ENCODE measurements at places on chromosomes 5 and 9. TPM values are rescaled to one million over a fixed set of nuclear protein-coding genes. Genes with fewer than 3 reads are reported as not detected.

The PCDHGA11 gene
- total RNA-seq = 3.3 TPM

The ADCY2 gene
- 8.7 TPM for total RNA-seq

The MARVELD2 gene
- 71.6 TPM for total RNA-seq

The IL5 gene
- total RNA-seq = not detected

The FAM200C gene
- 6.5 TPM for total RNA-seq

The LMBRD2 gene
- 6.9 TPM for total RNA-seq

The TNFAIP8 gene
- total RNA-seq = 8.0 TPM

The SLC45A2 gene
- total RNA-seq = 2.4 TPM

The TXNDC8 gene
- not detected for total RNA-seq

The OR1J2 gene
- total RNA-seq = not detected

The WWC1 gene
- 62.3 TPM for total RNA-seq

The CSF1R gene
- total RNA-seq = not detected

The FOXD4 gene
- total RNA-seq = 0.50 TPM
